ENCODE measurements at places on chromosomes 13 and 19.

DNA sequence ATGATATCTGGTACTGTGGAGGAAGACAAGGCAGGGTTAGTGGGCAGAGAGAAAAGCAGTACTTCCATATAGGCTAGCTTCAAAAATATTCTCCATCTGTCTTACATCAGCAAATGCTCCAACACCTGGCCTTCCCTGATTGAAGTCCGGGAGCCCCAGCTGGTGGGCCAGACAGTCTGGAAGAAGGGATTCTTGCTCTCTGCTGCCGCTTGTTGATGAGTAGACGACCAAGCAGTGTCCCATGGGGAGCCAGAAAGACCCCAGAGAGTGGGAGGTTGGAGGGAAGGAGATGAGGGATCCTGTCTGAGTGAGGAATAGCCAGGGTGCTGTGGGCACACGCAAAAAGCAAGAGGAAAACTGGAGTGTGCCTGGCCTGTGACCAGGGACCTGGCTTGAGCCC lies 95.1 kb downstream of the ATP8A2 start:
- no peak for DNase-seq

DNA sequence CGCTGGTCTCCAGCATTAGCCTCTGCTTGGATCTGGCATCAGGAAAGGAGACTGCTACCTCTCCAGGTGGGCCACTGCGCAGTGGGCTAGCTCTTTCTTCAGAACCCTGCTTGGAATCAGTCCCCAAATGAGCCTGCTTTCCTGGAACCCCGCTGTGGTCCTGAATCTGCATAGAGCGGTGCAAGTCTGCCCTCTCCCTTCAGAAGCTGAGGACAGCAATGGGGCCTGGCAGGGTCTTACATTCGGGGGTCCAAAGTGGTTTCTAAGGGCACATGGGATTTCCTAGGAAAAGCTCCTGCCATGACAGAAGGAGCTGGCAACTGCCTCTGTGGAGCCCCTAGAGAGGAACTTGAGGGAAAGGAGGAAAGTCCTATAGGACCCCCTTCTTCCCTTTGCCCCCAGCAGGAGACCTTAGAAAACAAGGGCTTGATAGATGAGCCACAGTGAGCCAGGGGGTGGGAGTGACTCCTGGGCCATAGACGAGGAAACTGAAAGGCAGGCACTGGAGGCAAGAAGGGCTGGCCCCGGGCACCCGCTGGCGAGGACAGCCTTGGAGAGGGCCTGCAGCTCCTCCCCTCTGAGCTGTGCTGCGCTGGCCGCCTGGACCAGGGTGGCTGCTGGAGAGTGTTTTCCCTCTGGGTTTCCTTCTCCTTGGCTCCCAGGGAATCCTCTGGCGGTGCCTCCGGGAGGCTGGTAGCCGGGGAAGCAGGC lies 1.4 kb upstream of the VSTM2B start:
- DNase-seq, result no peak

DNA sequence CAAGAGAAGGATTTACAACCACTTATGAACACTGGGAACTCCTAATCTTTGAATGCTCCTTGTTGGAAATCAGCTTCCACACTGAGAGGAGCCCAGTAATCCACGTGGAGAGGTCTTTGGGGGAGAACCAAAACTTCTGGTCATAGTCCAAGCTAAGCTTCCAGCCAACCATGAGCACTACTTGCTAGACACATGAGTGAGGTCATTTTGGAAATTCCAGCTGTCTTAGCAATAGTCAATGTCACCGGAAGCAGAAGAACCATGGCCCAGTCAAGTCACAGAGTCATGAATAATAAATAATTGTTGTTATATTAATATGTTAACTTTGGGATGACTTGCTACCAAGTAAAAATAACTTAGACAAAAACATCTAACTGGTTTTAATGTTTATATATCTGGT lies 324.9 kb upstream of the SGCG start:
- no peak for DNase-seq

DNA sequence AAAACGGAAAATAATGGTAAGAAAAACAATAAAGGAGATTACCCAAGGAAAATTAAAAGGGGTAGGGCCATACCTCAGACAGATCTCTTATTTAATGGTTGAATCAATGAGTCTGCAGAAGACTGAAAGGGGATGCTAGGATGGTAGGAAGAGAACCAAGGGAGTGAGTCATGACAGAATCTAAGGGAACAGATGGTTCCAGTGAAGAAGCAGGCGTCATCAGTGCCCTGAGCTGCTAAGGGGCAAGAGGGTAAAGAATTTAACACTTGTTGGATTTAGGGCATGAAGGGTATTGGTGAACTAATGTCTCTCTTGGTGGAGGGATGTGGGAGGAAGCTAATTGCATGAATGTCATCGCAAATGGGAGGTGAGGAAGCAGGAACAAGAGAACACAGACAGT lies 329.2 kb upstream of the TSHZ3 start:
- DNase-seq, result peak; percentile 50

All from esophagus muscularis mucosa (tissue), 4 donors.